ENCODE measurements at places on chromosomes 13 and 19.

GRCh38 chr19:19749117-19749907 lies 16.4 kb upstream of the ZNF14 start:
- no peak for DNase-seq

DNA sequence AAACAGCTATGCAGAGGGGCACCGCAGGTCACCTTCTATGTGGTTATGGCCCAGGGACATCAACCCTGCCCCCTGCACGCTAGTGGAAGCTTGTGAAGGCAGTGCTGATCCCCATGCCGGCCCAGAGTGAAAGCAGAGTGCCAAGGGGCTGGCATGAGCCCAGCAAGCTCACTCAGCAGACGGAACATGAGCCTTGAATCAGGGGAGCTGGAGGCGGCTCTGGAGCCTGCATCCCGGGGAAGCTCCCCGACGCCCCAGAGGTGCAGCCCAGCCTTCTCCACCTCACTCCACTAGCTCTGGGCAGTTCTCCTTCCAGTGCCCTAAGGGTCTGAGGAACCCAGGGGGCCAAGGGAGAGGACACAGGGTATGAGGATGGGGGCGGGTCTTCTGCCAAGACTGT lies 19.0 kb upstream of the ISYNA1 start:
- DNase-seq = no peak

- DNase-seq = no peak
Observed at GRCh38 chr13:24050796-24051715, 109.5 kb upstream of the SPATA13 start.

- DNase-seq = no peak
Observed at GRCh38 chr19:51529301-51529700, 2.2 kb downstream of the SIGLEC6 start.

DNA sequence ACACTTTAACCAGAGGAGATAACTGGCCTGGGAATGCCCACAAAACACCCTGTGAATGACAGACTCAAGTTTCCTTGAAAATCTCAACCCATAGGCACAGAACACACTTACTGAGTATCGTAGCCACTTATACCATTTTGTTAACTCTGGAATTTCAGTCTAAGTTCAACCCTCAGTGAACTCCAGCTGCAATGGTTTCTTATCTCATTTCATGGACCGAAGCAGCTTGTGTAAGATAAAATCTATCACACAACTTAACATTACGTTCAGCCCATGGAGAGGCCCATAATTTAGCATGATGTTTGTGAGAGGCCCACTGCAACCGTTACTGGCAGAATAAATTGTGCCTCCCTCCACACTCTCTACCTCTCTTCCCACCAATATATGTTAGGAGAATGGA lies 323.0 kb downstream of the DNAJC15 start:
- no peak for DNase-seq

GRCh38 chr13:107157271-107157670 lies 589.3 kb upstream of the ARGLU1 start:
- DNase-seq = no peak

- no peak for DNase-seq
Observed at GRCh38 chr13:69912630-69913029, 195.0 kb upstream of the ATXN8OS start.

- no peak for DNase-seq
Observed at GRCh38 chr13:43293008-43293407, 269.6 kb downstream of the DNAJC15 start.

DNA sequence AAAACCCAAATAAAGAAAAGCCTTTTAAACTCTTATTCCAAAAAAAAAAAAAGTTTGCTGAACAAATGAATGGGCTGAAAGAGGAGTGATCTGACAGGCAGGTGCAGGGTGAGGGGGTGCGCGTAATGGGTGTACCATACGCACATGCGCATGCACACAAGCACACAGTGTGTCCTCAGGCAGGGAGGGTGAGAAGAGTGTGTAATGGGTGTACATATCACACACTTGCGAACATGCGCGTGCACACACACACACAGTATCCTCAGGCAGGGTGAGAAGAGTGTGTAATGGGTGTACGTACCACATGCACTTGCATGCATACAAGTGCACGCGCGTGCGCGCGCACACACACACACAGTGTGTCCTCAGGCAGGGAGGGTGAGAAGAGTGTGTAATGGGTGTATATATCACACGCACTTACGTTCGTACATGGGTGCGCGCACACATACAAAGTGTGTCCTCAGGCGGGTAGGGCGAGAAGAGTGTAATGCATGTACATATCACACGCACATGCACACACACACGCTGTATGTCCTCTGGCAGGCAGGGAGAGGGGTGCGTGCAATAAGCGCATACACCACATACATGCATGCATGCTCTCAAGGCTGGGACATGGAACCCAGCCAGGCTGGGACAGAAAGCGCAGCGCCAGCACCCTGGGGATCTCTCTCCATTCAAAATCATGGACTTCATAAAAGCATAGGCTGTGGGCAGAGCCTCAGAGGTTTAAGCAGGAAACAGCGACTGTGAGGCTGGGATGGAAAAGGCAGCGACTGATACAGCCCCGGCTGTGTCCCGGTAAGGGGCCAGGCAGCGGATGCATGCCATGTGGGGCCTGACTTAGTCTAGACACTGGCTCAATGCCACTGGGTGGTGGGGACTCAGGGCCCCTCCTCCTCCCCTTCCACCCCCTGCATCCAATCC lies 70.4 kb downstream of the CEBPG start:
- DNase-seq = no peak

- no peak for DNase-seq
Observed at GRCh38 chr13:20360041-20360491, 127.9 kb upstream of the GJB6 start.

DNA sequence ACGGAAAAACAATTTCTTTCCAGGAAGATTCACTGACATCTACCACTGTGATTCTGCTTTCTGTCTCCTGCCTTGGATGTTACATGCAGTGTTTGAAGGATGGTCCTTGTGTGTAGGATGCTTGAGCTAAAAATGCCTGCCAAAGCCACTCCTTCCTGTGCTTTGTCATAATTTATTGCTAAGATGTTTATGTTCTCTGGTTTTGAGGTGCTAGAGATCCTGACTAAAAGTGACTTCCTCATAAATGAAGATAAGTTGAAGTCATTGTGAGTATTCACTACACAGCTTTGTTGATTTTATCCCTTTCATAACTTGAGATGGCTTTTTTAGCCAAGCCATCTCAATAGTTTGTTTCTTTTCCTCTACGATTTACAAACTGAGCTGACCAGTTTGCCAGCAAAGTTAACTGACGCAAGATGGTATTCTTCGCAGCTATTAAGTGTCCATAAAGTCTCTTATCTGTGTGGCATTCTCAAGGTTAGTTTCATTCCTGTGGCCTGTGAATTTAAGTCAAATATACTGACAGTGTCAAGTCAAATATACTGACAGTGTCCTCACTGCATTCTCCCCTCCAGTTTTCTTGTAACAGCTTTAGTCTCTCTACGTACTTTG lies 15.7 kb upstream of the FBXL3 start:
- DNase-seq = no peak

- no peak for DNase-seq
Observed at GRCh38 chr19:10290876-10291553, 1.3 kb downstream of the ICAM5 start.

DNA sequence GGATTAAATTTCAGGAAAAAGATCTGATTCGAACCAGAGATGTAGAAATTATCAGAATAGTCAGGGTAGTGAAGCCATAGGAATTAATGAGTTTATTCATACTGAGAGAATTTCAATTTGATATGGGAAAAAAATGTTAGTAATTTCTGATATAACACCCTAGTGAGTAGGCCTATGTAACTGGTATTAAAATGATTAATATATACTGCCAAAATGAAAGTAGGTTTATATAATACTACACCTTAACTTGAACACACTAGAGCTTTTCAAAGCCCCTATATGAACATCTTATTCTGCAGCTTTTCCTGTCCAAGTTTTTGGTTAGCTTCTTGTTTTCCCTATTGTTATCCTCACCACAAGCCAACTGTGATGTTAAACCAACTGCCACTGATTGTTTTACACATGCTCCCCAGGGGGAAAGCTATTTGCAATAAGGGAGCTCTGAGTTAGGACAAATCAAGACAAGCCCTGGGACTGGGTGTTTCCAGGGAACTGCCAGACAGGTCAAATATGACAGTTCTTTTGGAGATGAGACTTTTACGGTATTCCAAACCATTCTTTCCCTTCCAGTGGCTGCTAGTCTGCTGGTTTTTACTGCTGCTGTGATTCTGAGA lies 45.3 kb downstream of the FNDC3A start:
- DNase-seq = no peak
